NCI-H2081 treated with DMSO at 0.1 percent for 48 hours (cell line): ENCODE measurements at places on chromosomes 7 and 10.

- no peak for DNase-seq
These were observed 7.8 kb downstream of the DCLRE1A start for GRCh38 chr10:113846036-113846435.

- peak; percentile 36 for DNase-seq
These were observed 32.0 kb downstream of the EXOC6 start for GRCh38 chr10:92880233-92880861.

DNA sequence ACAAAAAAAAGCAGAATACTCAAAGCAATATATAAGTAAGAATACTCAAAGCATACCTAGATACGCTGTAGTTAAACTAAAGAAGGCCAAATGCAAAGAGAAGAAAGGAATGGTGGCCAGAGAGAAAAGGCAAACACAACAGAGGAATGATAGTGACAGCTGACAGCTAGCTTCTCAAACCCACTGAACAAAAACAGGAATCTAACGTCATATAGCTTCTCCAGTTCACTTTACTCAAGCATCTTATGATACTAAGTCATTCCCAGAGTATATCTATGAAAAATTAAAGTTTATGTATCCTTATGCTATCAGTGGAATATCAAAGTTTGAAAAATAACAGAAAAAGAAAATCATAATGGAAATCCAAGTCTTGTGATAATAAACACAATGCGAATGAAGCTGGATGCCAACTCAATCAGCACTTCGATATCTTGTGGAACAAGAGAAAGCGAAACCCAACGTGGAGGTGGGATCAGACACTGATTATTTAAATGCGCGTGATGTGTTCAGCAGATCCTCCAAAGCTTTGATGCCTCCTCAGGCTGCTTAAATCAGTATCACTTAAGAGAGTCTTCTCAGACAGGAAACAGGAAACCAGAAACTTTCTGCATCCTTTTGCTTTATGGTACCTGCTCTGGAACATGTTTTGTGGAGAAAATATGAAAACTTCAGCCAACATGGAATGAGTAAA is 102.8 kb downstream of the PIP4K2A start:
- no peak for DNase-seq

DNA sequence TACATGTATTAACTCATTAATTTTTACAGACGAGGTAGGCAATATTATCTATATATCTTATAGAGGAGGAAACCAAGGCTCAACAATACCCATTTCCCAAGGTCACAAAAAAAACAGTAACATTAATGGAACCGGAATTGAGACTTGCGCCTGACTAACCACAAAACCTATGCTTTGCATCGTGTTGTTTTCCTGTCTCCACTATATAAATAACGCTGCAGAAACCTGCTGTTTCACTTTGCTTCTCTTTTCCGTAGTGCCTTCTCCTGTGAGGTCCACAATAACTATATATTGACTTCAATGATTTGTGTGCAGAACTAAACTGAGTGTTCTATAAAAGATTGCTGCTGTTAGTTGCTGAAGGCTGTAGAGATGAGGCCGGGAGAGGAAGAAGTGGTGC is 97.7 kb upstream of the RPA3 start:
- no peak for DNase-seq

DNA sequence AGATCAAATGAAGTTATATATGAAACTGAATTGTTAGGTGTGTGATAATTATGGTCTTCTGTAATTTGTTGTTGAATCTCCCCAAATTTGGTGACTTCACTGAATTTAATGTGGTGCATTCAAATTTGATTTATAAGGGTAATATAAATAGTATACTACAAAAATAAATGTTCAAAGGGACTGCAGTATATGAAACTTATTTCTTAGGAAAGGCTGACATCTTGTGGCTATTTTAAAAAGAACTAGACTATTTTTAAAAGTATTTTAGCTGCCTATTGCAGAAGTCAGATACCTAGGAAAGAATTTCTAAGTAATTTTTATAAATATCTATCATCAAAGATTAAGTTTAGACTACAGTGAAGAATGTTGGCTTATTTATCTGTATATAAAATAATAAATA is 36.6 kb downstream of the ATRNL1 start:
- DNase-seq, result no peak

GRCh38 chr7:96778263-96778662 is 68.6 kb upstream of the SEM1 start:
- DNase-seq, result no peak

GRCh38 chr7:155567646-155568332 is 21.4 kb upstream of the CNPY1 start:
- DNase-seq, result no peak

DNA sequence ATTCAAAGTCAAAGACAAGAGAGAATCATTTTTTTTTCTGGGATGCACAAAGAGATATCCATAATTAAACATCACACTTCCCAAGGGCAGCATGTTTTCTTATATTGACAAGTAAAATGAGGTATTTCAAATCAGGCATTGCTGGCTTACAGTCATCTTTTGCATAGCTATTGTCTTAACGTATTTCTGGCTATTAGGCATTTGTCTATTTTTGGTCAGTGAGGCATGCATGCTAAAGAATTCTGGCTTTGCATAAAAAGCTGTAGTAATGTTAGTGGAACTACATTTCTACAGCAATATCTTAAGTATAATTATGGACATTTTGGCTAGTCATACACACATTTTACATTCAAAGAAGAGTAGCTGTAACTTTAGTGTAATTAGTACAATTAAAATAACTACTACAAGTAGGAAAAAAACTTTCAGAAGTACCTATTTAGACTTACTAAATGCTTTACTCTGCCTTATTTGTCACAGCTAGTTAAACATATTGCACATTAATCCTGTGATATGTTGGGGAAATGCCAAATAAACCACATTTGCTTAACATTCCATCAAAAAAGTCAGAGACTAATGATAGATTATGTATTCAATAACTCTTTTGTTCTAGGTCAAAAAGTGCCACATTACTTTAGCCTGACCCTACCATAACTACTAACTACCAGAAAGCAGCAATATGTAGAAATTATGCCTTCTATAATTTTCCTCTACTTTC is 76.4 kb downstream of the RELN start:
- DNase-seq, result no peak

DNA sequence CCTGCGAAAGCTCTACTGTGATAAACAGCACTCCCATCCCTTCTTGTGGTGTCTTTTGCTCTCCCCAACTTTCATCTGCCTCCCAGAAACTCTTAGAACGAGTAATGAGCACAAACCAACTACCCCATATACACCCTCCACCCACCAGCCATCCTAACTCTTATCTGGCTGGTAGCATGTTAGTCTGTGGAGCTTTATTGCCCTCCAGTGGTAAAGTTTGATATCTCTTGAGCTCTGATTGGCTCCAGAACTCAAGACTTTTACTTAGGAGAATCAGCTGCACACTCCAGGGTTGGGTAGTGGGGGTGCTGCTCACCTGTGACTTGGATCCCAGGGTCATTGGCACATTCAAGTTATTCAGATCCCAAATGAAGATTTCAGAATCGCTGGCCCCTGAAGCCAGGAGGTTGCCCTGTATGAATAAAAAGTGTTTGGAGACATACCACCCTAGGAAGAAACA is 10.9 kb downstream of the SEC31B start:
- DNase-seq, result no peak

GRCh38 chr10:86747796-86748581 is 8.4 kb upstream of the BMPR1A start:
- DNase-seq, result no peak

DNA sequence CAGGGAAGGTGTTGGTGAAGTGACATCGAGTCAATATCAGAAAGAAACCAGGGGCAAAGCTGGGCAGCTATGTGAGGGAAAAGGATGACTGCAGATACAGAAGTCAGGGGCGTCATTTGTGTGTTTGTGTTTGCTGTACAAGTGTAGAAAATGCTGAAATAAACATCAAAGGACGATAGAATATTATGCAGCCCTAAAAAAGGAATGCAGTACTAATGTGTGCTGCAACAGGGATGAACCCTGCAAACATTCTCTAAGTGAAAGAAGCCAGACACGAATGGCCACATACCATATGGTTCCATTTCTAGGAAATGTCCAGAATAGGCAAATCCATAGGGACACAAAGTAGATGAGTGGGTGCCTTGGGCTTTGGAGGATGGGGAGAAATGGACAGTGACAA is 133.9 kb downstream of the PRPF18 start:
- no peak for DNase-seq

GRCh38 chr10:68876246-68877138 is 24.6 kb upstream of the DDX50 start:
- DNase-seq, result no peak

- DNase-seq, result no peak
These were observed 708.1 kb upstream of the PCDH15 start for GRCh38 chr10:55509168-55509567.

- DNase-seq, result no peak
These were observed 186.2 kb upstream of the MTPN start for GRCh38 chr7:136163340-136163801.

GRCh38 chr10:122083478-122084025 is 94.6 kb downstream of the TACC2 start:
- no peak for DNase-seq

GRCh38 chr7:27607210-27607606 is 55.5 kb downstream of the HIBADH start:
- no peak for DNase-seq

DNA sequence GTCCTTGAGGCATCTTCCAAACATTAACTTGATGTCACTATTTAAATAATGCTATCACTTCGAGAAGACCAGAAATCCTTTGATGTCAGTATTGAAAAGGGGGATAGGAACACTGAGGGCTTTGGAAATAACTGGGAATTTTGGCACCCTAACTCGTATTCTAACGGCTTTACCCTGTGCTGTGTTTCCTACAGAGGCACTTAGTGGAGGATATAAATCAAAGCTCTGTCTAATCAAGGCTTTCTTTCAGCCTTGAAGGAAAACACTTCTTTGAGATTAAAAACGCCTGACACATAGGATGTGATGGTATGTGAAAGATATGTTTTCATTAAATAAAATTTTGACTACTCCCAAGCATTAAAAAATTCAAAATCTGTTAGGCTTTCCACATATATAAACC is 62.3 kb downstream of the CREB5 start:
- no peak for DNase-seq

GRCh38 chr10:38038107-38038931 is 27.8 kb downstream of the ZNF33A start:
- no peak for DNase-seq

DNA sequence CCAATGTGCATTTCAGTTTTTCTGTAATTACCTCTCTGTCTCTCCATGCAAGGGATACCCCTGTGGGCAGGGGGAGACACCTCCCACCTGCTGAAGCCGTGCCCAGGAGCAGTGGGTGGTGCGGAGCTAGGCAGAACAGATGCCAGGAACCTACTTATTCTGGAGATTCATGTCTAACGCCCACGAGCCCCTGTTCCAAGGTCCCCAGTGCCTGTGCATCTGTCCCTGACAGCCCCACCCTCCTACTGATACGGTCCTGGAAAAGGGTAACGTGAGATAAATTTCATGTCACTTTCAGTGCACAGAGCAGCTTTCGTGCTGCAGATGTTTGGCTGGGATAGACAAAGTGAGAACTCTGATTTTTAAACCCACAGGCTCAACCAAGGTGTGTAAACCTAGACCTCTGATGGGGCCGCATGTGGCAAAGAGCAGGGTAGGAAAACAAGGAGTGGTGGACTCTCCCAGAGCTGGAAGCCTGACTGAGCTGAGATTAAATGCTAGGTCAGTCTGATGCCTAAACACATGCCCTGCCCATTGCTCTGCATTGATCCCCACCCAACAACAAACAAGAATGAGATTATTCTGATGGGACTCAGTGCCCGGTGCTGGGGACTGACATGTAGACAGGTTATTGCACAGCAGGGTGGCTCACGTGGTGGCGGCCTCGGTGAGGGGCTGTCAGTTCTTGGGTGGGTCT is 123.6 kb upstream of the GDF10 start:
- no peak for DNase-seq

GRCh38 chr7:150410131-150410530 is 31.0 kb downstream of the ZNF775 start:
- no peak for DNase-seq
